Activated T-cell treated with anti-CD3 and anti-CD28 coated beads, Interleukin-2, amount 50 U/mL, for 48 hours (primary cell): ENCODE measurements at places on chromosomes 1 and 21.

DNA sequence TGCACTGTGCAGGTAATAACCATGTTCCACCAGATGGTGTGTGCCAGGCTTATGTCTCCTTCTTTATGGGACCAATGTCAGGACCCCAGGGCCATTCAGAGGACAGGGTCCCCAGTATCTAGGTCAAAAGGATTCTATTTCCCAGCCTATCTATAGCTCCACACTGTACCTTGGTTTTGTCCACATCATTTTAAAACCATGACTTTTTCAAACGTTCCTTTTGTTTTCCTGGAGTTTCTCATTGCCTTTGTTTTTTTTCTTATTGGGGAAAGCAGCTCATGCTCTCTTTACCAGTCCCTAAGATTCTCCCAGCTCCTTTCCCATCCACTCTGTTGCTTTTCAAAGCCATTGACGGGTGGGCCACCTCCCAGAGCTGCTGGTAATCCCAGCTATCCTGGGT, 12.6 kb downstream of the PLCH2 start:
- DNase-seq = no peak

DNA sequence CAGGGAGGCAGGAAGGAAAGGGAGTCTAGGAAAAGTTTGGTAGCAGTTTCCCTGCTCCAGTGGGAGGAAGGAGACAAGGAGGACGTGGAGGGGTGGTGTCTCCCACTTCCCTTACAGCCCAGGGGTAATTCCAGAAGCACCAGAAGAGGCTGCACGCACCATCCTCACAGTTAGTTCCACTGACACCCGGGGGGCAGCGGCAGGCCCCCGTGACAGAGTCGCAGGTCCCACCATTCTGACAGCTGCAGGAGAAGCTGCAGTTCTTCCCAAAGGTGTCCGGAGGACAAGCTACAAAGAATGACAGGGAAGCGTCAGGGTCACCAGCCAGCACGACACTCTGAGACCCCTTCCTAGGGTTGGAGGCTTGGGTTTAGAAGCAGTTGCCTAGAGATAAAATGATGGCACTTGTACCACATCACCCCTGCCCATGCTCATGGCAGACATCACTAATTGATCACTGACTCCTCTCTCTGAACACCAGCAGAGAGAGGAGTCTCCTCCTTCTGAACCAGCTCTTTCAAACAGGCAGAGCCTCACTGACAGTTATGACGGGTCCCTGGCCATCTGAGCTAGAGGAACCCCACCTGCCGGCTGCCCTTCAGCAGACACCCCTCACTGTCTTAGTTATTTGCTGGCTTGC, 53.3 kb downstream of the ARHGEF16 start:
- DNase-seq = no peak

DNA sequence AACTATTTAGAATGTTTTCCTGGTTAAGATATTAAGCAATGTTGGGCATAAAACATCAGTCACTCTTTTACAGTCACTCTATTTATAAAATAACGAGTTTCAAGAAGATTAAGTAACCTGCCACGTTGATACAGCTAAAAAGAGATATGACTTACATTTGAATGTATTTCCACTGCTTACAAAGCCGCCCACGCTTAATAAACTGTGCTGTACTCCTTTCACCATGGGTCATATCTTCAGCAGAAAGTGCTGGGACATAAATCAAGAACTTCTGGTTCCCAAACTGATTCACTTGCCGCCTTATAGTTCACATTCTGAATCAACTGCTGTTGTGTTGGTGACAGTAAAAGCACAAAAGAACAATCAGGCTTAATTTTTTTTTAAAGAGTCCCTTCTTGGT, 666.7 kb downstream of the NCAM2 start:
- DNase-seq = no peak

DNA sequence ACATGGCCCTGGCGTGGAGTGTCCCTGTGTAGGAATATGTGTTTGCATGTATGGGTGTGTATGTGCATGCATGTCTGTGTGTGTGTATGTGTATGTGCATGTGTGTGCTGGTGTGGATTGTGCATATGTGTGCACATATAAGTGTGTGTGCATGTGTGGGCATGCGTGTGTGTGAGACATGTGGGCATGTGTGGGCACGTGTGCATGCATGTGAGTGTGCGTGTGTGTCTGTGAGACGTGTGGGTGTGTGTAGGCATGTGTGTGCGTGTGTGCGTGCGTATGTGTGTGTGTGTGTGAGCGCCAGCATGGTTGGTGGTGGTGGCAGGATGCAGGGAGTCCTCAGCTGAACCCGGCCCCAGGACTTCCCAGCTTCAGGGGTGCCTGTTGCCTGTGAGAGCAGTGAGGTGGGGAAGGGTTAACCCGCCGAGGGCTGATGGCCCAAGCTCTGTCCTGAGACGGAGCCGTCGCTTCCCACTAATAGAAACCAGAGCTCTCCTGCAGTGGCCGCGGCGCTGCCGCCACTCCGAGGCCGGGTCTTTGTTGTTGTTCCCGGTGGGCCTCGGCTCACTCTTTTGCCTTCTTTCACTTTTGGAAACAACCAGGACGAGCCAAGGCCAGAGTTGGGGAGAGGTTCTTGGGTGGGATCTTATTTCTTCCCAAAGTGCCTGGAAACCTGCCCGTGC, 143.6 kb upstream of the ARHGEF16 start:
- DNase-seq = no peak

DNA sequence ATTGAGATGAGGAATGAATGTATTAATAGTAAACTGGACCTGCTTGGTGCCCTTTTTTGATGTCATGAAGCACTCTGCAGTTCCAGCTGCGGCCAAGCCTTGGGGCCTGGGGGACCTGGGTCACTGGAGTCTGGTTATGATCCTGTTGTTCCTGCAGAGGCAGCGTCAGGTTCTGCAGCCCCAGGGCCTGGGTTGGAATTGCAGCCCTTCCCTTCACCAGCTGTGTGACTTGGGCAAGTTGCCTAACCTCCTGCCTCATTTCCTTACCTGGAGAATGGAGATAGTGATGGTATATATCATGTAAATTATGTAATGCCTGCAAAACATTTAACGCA, 9.1 kb upstream of the ATP5PO start:
- DNase-seq = no peak

DNA sequence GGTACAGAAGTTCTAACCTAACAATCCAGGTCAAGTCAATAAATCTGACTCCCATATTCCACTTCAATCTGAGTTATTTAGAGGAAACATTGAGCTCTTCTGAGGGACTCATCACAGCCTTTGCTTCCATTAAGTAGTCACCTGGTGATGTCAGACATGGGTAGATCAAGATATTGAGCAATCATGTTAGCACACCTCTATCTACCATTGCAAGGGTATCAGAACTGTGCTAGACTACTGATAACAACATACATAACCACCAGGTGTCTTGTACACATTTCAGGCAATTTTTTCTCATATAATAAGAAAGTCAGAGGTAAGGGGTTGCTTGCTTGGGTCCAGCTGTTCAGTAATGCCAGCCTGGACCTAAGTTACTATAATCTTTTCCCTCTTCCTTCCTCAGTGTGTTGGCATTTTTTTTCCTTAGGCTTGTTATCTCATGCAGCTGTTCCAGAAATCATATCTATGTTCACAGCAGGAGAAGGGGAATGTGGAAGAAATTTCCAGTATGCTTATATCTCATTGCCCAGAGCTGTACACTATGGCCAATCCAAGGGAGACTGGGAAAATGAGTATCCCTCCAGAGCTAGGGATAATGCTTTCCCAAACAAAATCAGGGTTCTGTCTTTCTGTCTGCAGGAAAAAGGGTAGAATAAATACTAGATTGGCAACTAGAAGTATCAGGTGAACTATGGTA, 52.3 kb downstream of the GRIK1 start:
- DNase-seq = no peak

GRCh38 chr1:71276466-71276865, 195.6 kb upstream of the ZRANB2 start:
- no peak for DNase-seq

- no peak for DNase-seq
Observed at GRCh38 chr1:150176593-150176992, 26.9 kb downstream of the PLEKHO1 start.

- DNase-seq = peak; percentile 46
Observed at GRCh38 chr1:95117207-95118066, at the start of gene TLCD4. Gene TLCD4 (plus strand): TSS chr1:95117355. CDS start chr1:95143902, 26,547 bp downstream.

DNA sequence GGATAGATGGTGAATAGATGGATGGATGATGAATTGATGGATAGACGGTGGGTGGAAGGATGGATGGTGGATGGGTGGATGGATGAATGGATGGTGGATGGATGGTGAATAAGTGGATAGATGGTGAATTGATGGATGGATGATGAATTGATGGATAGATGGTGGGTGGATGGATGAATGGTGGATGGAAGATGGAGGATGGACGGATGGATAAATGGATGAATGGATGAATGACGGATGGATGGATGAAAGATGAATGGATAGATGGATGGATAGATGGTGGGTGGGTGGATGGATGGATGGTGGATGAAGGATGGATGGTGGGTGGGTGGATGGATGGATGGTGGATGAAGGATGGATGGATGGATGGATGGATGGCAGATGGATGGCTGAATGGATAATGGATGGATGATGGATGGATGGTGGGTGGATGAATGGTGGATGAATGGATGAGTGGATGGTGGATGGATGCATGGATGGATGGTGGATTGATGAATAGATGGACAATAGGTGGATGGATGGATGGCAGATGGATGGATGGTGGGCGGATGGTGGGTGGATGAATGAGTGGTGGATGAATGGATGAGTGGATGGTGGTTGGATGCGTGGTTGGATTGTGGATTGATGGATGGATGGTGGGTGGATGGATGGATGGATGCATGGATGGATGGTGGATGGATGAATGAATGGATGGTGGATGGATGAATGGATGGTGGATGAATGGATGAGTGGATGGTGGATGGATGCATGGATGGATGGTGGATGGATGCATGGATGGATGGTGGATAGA, 5.3 kb downstream of the CHD5 start:
- no peak for DNase-seq

DNA sequence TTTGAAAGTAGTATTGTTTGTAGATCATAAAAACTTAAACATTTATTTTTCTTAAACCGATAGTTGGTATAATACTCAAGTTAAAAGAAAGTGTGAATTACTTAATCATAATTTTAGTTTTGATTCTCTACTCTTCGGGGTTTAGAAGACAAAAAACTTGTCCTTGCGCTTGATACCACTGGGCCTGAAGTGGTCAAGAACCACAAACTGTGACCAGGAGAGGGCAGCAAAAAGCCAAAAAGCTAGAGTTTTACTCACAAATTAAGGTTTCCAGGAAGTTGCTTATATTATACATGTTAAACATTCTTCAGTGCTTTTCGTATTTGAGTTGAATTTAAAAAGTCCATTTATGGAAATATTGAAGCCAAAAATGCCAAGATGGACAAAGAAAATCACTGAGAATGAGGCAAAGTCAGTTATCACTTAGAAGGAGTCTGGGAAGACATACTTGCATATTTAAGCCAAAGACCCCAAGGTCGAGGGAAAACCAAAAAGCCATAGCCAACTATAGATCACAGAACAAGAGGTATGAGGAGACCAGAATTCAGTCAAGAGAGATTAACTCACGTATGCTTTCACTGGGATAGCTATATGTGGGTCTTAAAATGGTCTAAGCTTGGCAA, 34.2 kb downstream of the EFCAB7 start:
- peak; percentile 32 for DNase-seq

DNA sequence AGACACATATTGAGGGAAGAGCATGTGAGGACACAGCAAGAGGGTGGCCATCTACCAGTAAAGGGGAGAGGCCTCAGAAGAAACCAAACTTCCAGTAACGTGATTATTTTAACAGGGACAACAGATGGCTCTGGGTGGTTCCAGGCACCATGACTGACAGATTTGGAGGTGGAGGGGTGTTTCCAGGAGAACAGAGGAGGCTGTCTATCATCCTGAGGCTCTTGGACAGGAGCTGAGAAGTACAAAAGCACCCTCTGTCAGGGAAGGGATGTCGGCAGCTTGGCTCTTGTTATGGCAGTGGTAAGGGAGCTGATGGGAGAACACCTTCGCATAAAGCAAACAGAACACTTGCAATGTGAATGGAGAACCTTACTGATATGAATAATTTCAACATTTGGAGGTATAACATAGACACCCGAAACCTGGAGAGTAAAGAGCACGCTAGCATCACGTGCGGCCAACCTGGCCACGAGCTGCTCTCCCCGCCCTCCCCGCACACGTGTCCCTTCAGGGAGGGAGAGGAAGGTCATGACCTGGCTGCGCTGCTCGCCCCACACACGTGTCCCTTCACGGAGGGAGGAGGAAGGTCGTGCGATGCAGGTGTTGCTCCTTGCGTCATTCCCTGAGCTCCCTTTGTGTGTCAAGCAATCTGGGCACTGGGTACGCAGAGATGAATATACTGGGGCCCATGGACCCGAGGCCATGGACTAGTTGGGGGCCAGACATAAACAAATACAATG, 37.5 kb upstream of the NLRP3 start:
- no peak for DNase-seq
